ENCODE measurements at places on chromosomes 5 and 9.

GRCh38 chr5:163976696-163977095 is 471.3 kb downstream of the MAT2B start:
- DNase-seq, result no peak

DNA sequence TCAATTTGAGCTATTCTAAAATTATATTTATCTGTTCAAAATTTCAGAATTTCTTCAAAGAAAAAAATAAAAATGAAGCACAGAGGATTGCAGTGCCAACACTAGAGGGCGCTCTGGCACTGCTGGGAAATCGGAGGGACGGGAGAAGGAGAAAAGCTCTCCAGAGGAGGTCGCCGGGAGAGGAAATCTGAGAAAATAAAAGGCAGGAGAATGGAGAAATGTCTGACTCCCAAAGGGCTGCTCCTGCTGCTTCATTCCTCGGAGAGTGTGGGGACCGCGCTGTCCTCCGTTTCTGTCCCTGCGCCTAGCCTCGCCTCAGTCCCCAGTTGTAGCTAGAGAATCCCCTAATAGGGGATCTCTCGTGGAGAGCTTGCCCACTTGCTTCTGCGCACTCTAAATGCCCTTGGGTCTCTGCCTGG is 40.0 kb upstream of the ARSB start:
- peak; percentile 37 for DNase-seq

DNA sequence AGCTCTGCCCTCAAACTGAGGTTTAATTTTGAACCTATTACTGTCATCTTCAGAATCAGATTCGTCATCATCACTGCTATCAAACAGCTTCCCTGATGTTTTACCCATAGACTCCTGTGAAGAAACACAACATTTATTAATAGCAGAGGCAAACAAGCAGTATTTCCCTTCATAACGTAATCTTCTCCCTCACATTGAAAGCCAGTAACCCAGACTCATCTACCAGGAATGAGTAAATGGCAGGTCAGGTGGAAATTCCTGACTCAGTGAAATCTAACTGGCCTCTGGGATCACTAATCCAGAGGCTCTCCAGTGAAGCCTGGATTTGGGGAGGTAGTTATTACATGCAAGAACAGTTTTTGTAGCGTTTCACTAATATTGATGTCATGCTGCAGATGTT is 14.6 kb downstream of the NOL8 start:
- DNase-seq, result no peak

GRCh38 chr9:91734371-91734981 is 215.6 kb downstream of the ROR2 start:
- peak; percentile 43 for DNase-seq

DNA sequence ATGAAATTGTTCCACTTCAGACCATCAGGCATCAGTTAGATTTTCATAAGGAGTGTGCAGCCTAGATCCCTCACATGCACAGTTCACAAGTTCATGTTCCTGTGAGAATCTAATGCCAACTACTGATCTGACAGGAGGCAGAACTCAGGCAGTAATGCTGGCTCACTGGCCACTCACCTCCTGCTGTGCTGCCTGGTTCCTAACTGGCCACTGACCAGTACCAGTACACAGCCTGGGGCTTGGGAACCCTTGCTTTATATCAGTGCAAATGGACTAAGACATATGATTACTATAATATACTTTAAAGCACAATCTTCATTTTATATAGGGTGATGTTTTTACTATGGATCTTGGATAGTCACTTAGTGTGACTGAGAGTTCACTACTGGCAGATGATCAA is 259.2 kb downstream of the SLCO4C1 start:
- no peak for DNase-seq

DNA sequence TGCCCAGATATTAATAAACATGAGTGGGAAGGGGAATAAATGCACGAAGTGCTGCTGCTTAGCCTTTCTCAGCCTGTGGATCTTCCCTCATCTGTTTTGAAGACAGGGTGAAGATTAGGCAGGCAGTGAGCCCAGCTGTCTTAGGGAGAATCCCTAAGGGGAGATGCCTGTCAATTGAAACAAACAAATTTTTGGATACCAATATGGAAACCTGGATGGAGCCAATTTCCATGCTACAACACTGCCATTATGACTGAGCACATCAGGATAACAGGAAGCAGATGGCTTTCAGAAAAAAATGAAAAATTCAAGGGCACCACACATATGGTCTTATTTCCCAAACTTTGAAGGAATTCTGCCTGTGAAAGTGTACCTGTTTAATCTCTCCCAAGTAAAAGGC is 80.3 kb downstream of the HMHB1 start:
- no peak for DNase-seq

DNA sequence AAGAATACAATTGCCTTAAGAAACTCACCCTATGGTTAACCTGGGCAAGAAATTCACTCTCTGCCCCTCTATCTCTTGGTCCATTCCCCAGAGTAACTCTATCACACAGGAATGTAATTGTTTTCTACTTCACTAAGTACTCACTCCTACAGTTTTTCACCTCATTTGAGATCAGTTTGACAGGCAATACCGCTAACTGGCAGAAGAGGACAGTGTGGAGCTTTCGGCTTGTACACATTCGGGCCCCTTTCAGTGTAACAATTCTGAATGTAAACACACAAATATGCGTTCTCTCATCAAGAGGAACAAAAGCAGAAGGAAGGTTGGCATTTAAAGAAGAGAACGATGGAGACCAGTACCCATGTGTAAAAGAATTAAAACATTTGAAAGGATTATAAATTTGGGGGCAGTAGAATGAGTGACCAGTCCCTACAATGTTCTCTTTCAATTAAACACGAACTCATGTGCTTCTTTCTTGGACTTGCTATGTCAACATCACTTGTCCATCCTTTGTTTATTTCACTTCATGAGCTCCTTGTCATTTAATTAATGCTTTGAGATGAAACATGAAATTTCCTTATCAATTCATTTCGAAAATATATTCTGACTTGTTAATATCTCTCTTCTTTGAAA is 188.5 kb upstream of the GRAMD2B start:
- DNase-seq, result no peak

- DNase-seq, result no peak
Measured at GRCh38 chr5:53962306-53962705, 348.1 kb downstream of the ARL15 start.

- DNase-seq, result no peak
Measured at GRCh38 chr9:77647267-77648233, 572 bp downstream of the GNA14 start.

DNA sequence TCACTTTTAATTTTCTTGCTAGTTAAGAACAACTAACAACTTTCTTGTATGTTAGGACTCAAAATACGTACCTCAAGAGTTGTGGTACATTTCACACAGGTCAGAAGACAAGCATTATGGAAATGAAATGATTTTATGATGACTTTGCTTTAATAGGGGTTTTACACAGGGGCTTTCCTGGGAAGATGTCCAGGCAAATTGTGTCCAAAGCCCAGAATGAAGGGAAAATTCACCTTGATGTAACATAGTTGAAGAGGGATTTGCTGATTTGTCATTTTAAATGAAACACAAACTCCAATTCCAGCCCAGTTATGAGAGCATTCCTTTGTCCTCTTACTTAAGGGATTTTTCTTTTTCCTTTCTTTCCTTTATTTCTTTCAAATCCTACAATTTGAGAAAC is 89.2 kb downstream of the ARL15 start:
- DNase-seq, result no peak

DNA sequence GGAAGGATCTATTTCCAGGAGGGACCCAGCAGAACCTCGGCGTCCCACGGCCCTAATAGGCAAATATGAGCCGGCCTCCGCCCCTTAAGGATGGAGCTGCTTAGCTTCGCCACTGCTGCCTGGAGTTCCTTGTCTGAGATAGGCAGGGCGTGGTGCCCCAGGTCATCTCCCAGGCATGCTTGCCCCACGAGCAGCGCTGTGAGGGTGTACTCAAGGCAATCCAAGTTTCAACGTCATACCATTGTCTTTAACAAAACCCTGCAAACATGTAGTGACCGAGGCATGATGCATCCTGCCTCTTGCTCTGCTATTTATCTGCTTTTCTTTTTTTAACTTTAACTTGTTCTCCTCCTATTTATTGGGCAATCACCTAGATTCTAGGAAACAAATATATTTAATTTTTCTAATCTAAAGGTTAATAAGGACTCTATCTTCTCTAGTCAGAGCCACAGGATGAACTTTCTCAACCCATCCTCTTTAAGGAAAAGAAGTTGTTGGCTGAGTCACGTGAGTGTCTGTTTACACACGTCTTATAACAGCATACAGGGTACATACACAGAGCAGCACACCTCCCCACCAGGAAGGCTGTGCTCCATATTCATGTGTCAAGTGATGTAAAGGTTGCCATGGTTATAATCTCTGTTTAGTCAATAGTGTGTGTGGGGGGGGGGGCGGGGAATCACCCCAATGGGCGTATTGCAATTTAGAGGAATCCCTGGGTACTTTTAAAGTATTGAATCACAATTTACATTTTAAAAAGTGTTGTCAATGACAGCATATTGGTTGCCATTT is 27.3 kb upstream of the ZSWIM6 start:
- DNase-seq, result no peak

GRCh38 chr9:18985464-18985951 is 47.5 kb downstream of the SAXO1 start:
- no peak for DNase-seq

GRCh38 chr5:171614511-171614910 is 171.1 kb upstream of the SMIM23 start:
- DNase-seq, result no peak

- DNase-seq, result no peak
Measured at GRCh38 chr9:1005043-1005667, 28.7 kb downstream of the DMRT3 start.

- DNase-seq, result no peak
Measured at GRCh38 chr5:124061663-124062062, 549.7 kb downstream of the CSNK1G3 start.

- no peak for DNase-seq
Measured at GRCh38 chr9:89792189-89793123, 187.6 kb downstream of the GADD45G start.
